ENCODE measurements at places on chromosomes 7 and 10.

DNA sequence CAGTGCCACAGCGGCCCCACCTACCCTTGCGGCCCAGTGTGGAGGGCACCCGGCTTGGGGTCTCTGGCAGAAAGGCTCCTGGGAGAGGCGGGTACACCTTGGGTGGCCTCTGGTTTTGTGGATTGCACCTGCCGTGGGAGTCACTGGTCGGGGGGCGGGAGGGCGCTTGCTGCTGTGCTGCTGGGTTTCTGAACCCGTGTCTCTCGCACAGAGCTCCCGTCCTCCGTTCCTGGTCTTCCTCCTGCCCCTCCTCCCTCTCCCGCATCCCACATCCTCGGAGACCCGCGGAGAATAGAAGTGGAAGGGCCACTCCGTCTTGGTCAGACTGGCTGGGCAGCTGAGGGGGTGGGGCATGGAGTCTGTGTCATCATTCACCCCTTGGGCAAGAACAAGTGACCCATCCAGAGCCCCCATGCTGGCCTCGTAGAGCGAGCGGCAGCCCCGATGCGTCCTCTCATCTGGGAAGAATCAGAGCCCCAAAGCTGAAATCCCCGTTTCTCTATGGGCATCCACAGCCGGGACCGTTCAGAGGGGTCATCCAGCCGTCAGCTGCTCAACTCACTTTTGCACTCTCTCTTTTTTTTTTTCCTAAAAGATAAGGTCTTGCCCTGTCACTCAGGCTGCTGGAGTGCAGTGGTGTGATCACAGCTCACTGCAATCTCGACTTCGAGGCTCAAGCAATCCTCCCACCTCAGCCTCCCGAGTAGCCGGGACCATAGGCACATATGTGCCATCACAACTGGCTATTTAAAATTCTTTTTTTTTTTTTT is 4.0 kb downstream of the MAFK start:
- DNase-seq: no peak

DNA sequence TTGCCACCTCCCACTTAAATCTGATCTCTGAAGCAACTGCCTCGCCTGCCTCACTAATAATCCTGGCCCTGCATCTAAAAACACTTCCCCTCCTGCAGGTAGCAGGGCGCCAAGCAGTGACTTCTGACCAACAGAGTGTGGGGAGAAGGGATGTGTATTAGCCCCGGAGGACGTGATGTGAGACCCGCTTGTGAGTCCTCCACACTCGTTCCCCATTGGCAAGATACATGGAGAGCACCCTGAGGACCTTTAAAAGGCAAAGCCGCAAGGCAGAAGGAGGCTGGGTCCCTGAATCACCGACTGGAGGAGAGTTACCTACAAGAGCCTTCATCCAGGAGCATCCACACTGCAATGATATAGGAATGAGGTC is 6.1 kb upstream of the PILRA start:
- no peak for DNase-seq

DNA sequence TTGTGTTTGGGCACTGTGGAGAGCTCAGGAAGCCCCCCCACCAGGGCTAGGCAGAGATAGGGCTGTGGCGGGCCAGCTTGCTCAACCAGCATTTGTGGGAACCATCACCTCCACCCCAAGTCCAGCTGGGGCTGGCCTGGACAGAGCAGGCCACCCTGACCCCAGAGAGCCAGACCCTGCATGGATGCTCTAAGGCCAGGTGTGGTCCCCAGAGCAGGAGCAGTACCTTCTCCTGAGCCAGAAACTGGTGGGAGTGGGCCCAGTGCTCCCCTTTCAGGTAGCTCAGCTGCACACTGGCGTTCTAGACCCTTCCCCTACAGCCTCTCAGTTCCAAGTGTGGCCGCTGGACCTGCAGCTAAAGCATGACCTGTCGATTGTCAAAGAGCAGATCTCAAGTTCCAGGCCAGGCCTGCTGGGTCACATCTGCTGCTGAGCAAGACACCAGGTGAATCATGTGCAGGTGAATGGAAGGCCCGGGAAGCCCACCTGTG is 57.2 kb downstream of the RASGEF1A start:
- no peak for DNase-seq

DNA sequence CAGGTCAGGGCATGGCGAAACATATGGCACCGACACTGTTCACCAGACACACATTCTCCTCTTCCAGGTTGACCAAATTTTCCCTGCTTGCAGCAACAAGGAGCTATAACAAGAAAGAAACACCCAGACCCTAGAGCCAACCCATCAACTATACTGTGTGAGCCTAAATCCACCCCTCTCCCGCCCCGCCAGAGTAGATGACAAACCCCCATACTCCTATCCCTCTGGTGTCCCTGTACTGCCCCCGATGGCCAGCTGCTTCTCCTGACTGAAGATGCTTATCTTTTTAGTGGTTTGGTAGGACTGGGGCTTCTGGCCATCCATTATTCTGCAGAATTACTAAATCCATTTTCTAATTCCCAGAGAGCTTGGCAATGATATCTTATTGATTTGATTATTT is 70.1 kb upstream of the EEPD1 start:
- no peak for DNase-seq

DNA sequence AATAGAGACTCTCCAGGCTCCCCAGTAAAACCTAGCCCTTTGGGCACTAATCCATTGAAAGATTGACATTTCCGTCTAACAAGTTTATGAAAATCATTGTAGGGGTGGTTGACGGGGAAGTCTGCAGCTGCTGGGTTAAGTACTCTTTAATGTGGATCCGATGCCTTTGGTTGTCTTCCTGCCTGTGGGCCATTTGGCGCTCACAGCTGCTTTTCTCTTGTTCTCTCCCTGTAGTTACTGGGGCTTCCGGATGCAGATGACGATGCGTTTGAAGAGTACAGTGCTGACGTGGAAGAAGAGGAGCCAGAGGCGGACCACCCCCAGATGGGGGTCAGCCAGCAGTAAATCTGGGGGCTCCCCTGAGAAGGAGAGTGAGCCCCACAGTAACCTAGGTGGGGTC is 22.4 kb downstream of the MTURN start:
- DNase-seq: peak; percentile 17
